ENCODE measurements at places on chromosomes 16 and 17. TPM values are rescaled to one million over a fixed set of nuclear protein-coding genes. Genes with fewer than 3 reads are reported as not detected.

DNA sequence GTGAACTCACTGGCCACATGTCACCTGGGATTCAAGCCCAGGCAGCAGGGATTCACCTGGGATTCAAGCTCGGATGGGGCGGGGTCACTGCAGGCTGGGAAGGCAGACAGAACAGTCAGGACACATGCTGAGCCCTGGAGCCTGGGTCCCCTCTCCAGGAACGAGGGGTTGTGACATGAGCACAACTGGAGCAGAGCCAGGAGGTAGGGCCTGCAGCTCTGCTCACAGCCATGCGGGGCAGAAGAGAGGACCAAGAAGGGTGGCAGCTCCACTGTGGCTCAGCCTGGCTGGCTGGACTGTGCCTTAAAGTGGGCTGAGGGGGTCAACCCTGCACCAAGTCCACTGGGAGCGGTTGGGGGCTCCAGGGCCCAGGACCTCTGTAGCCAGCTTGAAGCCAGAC lies 150.1 kb downstream of the RAB11FIP4 start:
- DNase-seq = no peak

- no peak for DNase-seq
Observed at GRCh38 chr17:65670667-65671371, 109.4 kb upstream of the AXIN2 start.

GRCh38 chr17:42873315-42873714 lies 22.3 kb downstream of the AOC3 start:
- no peak for DNase-seq

DNA sequence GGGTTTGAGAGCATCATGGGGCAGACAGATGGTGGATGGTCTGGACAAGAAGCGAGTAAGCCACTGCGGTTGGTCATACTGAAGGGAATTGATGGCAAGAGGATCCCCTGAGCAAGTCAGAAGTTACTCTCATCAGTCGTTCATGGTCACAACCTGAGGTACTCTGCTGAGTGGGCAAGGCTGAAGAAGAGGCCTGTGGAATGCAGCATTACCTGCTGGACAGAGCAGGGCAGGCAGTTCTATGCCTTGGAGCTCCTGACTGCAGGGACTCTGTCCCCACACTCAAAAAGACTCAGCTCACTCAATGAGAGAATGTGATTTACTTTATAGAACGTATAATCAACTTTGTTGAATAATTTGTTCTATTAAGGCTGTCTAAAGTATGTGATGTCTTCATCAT lies 28.3 kb downstream of the ALDH3A2 start:
- no peak for DNase-seq

DNA sequence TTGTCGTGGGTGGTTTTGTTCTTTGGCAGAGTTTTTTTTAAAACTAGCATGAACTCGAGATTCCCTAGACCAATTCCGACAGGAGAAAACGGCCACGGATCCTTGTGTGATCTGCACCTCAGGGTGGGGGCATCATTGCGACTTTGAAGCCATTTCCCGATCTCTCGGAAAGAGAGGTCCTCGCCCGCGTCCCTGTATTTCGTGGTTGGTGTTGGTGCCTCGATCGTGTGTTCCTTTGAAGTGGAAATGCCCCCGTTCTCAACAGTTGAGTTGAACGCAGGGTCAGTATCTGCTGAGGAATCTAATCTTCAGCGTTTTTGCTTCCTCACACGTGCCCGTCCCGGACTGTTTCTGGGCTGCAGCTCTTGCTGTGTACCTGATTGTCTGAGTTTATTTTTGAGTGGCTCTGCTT lies 1.1 kb downstream of the CRAMP1 start:
- DNase-seq = peak; percentile 23

The KCNG4 gene
- not detected for total RNA-seq

Data from stomach (tissue), 19 donors.